ENCODE measurements at places on chromosomes 1 and 21. TPM values are rescaled to one million over a fixed set of nuclear protein-coding genes. Genes with fewer than 3 reads are reported as not detected.

The TNFAIP8L2 gene
- 5.0 TPM for polyA plus RNA-seq

The CFAP126 gene
- not detected for polyA plus RNA-seq

The UBL4B gene
- polyA plus RNA-seq: not detected

The PDZK1 gene
- polyA plus RNA-seq: not detected

DNA sequence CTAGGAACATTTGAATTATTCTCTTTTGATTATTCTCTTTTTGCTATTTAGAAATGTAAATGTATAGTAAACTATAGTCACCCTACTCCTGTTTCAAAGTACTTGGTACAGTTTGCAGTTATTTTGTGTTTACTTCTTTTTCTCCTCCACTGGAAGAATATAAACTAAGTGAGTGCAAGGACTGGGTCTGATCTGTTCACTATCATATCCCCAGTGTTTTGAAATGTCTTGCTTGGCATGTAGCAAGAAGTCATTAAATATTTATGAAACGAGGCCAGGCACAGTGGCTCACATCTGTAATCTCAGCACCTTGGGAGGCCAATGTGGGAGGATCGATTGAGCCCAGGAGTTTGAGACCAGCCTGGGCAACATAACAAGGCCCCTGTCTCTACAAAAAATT lies 35.8 kb upstream of the PODN start:
- H3K27me3 ChIP-seq: no peaks in the 10 kb centered on the region
- no peak for DNase-seq
- peaks cover 1% of the 10 kb centered on the region for H3K36me3 ChIP-seq
- H3K4me3 ChIP-seq: no peak overlapping the region
- no peak overlapping the region for H3K27ac ChIP-seq
- peaks cover 12% of the 10 kb centered on the region for H3K4me1 ChIP-seq

- no peak overlapping the region for H3K27ac ChIP-seq
- H3K36me3 ChIP-seq: no peaks in the 10 kb centered on the region
- H3K4me3 ChIP-seq: no peak overlapping the region
- H3K27me3 ChIP-seq: no peaks in the 10 kb centered on the region
Measured at GRCh38 chr1:183597656-183598347, 7.5 kb upstream of the NCF2 start.

GRCh38 chr1:88061492-88062177 lies 622.4 kb upstream of the PKN2 start:
- H3K4me3 ChIP-seq: no peak overlapping the region
- H3K4me1 ChIP-seq: no peaks in the 10 kb centered on the region
- peak; percentile 23 for DNase-seq
- no peak overlapping the region for H3K27ac ChIP-seq
- no peaks in the 10 kb centered on the region for H3K36me3 ChIP-seq
- H3K27me3 ChIP-seq: no peaks in the 10 kb centered on the region

DNA sequence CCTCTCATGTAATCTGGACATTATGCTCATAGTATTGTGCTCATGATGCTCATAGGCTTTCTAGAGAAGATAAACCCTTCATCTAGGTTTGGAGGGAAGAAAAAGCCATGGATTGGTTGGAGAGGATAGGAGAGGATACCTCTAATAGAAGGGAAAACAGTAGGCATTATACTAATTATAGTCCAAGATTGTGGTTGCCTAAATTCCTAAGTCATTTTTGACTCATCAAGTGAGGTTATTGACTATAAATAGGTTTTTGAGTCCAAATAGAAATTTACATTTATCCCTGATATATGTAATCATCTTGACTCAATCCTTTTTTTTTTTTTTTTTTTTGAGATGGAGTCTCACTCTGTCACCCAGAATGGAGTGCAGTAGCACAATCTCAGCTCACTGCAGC lies 5.0 kb downstream of the SYT11 start:
- DNase-seq: no peak
- no peaks in the 10 kb centered on the region for H3K36me3 ChIP-seq
- H3K4me1 ChIP-seq: peaks cover 8% of the 10 kb centered on the region
- no peak overlapping the region for H3K27ac ChIP-seq
- H3K4me3 ChIP-seq: no peak overlapping the region
- H3K27me3 ChIP-seq: peaks cover 9% of the 10 kb centered on the region

- no peaks in the 10 kb centered on the region for H3K36me3 ChIP-seq
- peak overlapping the region; percentile 15 for H3K4me3 ChIP-seq
- peaks cover 38% of the 10 kb centered on the region for H3K27me3 ChIP-seq
- DNase-seq: no peak
- H3K4me1 ChIP-seq: peaks cover 11% of the 10 kb centered on the region
- H3K27ac ChIP-seq: no peak overlapping the region
Measured at GRCh38 chr1:152960452-152961044, 9.9 kb upstream of the SPRR4 start.

- H3K27me3 ChIP-seq: peaks cover 68% of the 10 kb centered on the region
- no peak overlapping the region for H3K4me3 ChIP-seq
- no peaks in the 10 kb centered on the region for H3K4me1 ChIP-seq
- H3K27ac ChIP-seq: no peak overlapping the region
- H3K36me3 ChIP-seq: no peaks in the 10 kb centered on the region
Measured at GRCh38 chr1:54978528-54979326, 1.7 kb upstream of the TMEM61 start.

- peak; percentile 6 for DNase-seq
- H3K4me1 ChIP-seq: peaks cover 23% of the 10 kb centered on the region
- peak overlapping the region; percentile 92 for H3K4me3 ChIP-seq
- no peaks in the 10 kb centered on the region for H3K27me3 ChIP-seq
- peak overlapping the region; percentile 98 for H3K27ac ChIP-seq
Measured at GRCh38 chr21:28884481-28884880, 108.2 kb downstream of the LTN1 start.

DNA sequence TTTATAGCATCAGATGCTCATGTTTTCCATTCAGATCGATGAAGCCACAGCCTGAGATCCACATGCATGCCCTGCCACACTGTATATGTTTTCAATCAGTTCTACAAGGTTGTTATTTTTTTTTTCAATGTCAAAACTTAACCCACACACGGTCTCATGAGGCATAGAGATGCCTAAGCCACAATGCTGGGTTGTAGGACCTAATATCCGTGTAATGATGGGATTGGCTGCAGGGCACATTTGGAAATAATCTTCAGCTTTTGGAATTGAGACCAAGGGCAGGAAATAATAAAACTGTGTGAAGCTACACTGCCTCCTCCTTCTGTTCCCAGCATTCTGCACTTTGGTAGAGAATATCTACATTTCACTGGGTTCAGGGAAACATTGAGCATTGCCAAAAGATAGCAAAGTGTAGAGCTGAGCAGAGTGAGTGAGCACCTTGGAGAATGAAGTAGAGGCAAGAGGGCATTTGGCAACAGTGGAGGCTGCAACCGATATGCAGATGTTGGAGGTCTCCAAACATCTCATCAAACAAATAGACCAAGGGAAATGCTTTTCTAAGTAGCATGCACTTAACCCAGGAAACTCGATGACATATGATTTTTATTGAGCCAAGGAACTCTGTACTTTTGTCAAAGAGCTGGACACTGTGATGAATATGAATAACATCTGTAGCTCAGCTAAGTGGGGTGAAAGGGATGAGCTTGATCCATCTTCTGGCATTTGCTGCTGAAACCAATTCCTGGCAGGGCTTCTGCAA lies 176.7 kb downstream of the LYPLAL1 start:
- no peak for DNase-seq
- no peak overlapping the region for H3K27ac ChIP-seq
- H3K36me3 ChIP-seq: peaks cover 21% of the 10 kb centered on the region
- H3K4me1 ChIP-seq: no peaks in the 10 kb centered on the region
- H3K27me3 ChIP-seq: no peaks in the 10 kb centered on the region

- DNase-seq: no peak
- H3K4me3 ChIP-seq: no peak overlapping the region
- H3K4me1 ChIP-seq: no peaks in the 10 kb centered on the region
- no peaks in the 10 kb centered on the region for H3K27me3 ChIP-seq
Measured at GRCh38 chr1:234707641-234708040, 97.7 kb upstream of the IRF2BP2 start.
